ENCODE measurements at places on chromosomes 5 and 9.

DNA sequence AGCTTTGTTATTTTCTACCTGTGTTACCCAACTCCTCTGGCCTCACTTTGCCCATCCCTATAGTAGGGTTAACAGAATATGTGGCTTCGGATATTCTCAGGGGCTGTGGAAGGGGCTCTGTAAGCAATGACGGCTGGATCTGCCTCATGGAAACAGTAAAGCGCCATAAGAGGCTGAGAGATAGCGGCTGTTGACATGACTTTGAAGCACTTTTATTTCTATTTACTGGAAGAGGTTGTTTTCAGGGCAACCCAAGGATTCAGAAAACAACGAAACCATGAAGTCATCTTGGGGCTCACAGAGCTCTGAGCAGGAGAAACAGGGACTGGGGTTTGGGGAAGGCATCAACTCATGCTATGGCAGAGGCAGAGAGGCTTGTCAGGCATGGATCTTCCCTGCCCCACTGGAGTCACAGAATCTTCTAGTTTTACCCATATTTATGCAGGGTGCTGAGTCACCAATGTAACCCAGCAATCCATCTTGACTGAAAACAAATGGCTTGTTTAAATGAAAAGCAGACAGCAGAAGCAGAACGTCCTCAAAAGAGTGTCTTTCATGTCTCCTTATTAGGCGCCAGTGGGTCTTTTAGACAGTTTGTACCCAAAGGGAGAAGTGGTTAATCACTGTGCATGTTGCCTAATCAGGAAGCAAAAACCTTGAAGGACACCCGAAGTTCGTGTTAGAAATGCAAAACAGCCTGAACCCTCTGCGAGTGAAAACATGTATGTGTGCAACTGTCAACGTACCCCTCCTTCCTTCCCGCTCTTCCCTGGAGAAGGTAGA lies 113.0 kb downstream of the COL23A1 start:
- DNase-seq = no peak

DNA sequence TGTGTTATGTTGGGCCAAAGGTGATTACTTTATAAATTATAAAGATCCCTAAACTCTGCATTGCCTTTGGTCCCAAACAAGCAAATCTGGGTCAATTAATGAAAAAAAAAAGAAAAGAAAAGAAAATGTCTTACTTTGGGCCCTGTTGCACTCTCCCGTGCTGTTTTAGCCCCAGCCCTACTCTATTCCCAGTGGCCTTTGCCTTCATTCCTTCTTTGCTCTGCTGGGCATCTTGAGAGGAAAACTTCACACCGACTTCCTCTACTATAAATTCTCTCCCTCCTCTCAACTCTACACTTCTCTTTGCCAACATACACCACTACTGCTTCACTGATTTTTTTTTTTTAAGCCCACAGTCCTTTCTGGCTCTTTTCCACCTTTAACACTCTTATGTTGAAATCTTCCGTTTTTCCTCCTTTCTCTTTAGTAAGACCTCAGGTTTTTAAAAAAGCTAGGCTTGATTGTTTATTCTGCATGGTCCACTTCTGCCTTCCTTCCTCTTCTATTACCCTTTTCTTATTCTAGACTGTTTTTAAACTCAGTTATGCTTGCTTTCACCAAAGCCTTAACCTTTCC lies 4.5 kb upstream of the MSMP start:
- no peak for DNase-seq

GRCh38 chr9:40928803-40929487 lies 199.5 kb downstream of the FOXD4L6 start:
- no peak for DNase-seq

DNA sequence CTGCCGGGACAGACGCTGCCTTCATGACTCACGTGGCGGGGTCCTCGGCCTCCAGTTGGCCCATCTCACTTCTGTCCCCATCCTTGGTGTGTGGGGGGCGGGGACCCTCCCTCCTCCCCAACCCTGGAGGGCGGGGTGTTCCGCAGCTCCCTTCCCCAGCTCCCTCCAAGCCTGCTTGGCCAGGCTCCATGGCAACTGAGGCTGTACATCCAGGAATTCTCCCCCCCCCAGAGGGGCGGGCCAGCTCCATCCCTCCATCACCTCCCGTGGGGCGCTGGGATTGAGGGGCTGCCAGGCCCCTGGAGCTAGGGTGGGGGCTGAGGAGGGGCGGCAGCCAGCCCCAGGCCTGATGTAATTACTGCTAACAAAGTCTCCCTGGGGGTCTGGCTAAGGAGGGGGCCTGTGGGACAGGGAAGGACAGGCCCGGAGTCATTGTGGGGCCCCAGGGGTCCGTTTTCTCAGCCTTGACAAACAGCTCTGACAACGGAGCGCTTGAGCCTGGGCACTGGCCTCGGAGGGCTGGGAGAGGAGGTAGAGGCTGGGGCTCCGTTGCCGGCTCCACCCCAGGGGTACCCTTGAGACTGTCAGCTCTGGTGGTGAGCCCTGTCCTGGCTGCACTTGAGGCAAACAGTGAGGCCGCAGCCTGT lies 8.0 kb downstream of the DIPK1B start:
- DNase-seq = no peak

GRCh38 chr9:137067860-137068538 lies 2.4 kb downstream of the SAPCD2 start:
- peak; percentile 86 for DNase-seq

DNA sequence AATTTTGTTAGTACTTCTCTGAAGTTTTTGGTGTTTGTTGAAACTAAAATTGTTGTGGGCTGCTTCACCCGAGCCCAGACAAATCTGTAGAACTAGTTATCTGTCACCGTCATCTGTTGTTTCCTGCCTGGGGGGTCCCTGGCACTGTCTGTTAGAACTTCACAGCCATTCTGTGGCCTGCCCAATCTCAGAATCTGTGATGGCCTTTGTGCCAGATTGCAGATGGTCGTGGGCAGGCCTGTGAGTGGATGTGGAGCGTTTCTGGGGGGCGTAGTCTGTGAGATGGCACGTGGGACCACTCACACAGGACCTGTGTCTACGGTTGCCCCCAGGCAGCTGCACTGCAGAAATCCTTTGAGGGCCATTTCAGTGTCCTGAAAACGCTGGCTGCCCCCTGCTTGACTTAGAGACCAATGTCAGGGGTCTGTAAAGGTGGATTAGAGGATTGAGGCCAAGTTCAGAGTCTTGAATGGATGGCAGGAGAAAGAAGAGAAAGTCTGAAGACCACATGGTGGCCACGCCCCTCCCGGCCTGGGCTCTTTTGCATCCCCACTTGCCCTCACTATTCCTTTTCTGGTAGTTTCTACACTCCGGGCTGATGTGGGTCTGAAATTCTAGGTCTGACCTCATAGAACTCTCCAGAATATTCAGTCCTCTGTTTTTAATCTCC lies 38.3 kb downstream of the TRIO start:
- DNase-seq = no peak

- peak; percentile 52 for DNase-seq
These were observed 578 bp upstream of the PSAT1 start for GRCh38 chr9:78296201-78296892.
